Subcutaneous adipose tissue (tissue), 4 donors: ENCODE measurements at places on chromosomes 3 and 15. TPM values are rescaled to one million over a fixed set of nuclear protein-coding genes. Genes with fewer than 3 reads are reported as not detected.

The FOXL2 gene
- total RNA-seq = not detected

The LRRN1 gene
- not detected for total RNA-seq

The CP gene
- total RNA-seq = 64.4 TPM

The FOXB1 gene
- total RNA-seq = not detected

The C15orf61 gene
- total RNA-seq = 7.3 TPM

The TYRO3 gene
- 41.8 TPM for total RNA-seq

The IL17RB gene
- 0.49 TPM for total RNA-seq

The SPESP1 gene
- total RNA-seq = 3.3 TPM

The MAP6D1 gene
- 0.38 TPM for total RNA-seq

The CHRFAM7A gene
- 1.1 TPM for total RNA-seq

The NPHP3 gene
- 54.0 TPM for total RNA-seq

The ITPKA gene
- total RNA-seq = not detected

The GHSR gene
- total RNA-seq = not detected

The TRANK1 gene
- total RNA-seq = 9.1 TPM

The STRC gene
- 0.85 TPM for total RNA-seq
